PC-9 (cell line): ENCODE measurements at places on chromosomes 2 and 18. TPM values are rescaled to one million over a fixed set of nuclear protein-coding genes. Genes with fewer than 3 reads are reported as not detected.

DNA sequence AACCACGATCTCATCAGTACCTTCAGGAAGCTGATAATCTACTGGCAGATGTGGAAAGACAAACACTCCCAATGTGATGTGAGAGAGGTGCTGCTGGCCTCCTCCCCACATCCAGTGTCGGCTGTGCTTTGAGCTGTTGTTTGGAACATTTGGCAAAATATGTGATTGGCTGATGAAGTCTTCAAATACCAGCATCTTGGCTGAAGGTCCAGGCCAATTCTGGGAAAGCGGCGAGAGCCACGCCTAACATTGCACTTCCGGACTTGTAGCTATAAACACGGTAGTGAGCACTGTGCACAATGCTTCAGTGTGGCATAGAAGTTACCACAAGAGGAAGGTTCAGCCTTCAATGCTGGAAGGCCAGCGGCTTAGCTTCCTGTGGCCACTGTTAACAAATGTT lies 198.8 kb downstream of the DCDC2C start:
- DNase-seq, result no peak

GRCh38 chr2:205776139-205776538 lies 93.8 kb downstream of the NRP2 start:
- no peak for DNase-seq

- no peak for DNase-seq
Measured at GRCh38 chr2:143177096-143177786, 48.0 kb downstream of the ARHGAP15 start.

DNA sequence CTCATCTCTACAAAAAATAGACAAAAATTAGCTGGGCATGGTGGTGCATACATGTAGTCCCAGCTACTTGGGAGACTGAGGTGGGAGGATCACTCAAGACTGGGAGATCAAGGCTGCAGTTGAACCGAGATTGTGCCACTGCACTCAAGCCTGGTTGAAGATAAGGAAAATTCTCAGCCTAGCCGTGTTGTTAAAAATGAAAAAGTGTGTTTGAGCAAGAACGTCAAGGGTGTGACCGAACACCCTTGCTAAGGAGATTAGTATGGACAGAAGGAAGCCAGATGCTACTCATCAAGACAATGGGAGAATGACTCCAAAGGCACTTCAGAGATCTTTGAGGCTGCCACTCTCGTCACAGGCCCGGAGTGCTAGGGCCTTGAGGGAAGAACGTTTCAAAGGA lies 70.0 kb upstream of the NDUFV2 start:
- DNase-seq, result no peak

DNA sequence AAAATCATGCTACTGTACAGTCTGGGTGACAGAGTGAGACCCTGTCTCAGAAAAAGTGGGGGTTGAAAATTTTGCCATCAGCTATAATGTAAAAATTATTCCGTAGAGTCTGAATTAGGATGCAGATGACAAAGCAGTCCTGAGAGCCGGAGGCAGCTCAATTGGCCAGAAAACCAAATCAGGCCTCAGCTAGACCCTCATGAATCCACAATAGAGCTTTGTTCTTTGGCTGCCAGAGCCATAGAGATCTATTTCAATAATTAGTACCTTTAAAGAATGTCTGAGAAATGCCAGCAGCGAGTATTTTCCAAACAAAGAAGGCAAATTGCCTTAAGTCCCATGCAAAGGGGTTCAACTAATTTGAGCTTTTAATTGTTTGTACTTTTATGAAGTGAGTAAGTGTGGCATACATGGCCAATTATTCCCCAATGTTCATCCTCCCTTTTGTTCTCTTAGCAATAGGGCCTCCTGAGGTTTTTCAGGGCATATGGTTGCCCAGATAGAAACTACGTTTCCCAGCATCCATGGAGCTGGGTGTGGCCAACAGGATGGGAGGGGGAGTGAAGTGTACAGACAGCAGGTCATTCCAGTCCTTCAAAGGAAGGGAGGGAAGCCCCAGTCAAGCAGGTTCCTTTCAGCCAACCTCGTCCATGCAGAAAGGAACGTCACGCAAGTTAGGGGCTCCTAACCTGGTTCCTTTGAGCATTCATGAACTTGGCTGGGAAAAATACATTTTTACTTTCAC lies 211.3 kb upstream of the APCDD1 start:
- DNase-seq, result no peak

ASAP2 gene
- 60.3 and 66.8 TPM in 2 replicates for total RNA-seq

GRCh38 chr2:236768393-236769140 lies 198.9 kb downstream of the ACKR3 start:
- DNase-seq, result no peak

RUFY4 gene
- not detected in 2 replicates for total RNA-seq

EVX2 gene
- not detected in 2 replicates for total RNA-seq

CDK5R2 gene
- 0.17 and 0.20 TPM in 2 replicates for total RNA-seq
